ENCODE measurements at places on chromosomes 1 and 21.

DNA sequence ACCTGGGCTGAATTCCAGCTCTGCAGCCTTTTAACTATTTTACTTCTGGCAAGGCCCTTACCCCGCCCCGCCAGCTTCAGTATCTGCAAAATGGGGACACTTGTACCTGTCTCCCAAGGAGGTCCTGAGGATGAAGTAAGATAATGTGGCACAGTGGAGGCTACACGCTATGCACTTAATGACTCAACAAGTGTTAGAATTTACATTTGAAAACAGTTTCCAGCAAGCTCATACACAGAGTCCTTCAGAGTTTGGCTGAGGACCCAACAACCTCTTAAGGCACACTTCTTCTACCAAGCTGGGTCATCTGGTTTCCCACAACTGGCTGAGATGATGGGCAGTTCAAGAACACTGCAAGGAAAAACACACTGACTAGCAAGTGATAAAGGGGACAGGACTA is 30.2 kb upstream of the SLC22A15 start:
- DNase-seq = no peak

GRCh38 chr1:46413596-46413985 is 19.5 kb downstream of the FAAH start:
- no peak for DNase-seq

DNA sequence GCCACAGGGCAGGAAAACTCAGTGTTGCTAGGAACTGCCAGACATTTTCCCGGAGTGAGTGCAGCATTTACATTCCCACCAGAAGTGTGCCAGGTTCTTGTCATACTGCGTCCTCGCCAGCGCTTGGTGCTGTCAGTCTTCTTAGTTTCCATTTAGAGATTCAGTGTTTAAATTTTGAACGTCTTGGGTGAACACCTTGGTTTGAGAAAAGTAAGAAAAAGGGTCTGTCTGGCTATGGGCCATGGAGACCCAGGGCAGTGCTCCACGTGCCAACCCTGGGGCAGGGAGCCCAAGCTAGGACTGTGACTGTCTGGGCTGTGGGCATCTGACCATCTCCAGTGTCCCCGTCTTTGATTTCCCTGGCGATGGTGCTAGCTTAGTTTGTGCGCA is 16.0 kb downstream of the IBA57 start:
- no peak for DNase-seq

GRCh38 chr1:31007462-31007991 is 58.0 kb downstream of the PUM1 start:
- no peak for DNase-seq

DNA sequence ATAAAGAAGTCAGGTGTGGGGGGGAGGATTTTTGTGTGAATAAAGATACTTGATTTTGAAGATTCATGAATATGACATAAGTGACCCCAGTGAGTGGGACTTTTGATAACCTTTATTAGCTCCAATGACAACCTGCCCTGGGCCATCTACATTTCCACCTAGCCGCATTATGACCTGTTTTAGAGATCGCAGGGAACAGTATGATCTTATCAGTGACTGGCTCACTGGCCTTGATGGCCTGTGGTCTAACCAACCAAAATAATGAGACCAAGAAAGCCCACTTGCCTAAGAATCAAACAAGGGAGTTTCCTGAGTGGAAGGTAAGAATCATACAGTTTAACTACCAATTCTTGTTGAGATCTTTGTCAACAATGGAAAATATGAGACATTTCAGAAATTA is 1.8 kb downstream of the ELAPOR1 start:
- no peak for DNase-seq

DNA sequence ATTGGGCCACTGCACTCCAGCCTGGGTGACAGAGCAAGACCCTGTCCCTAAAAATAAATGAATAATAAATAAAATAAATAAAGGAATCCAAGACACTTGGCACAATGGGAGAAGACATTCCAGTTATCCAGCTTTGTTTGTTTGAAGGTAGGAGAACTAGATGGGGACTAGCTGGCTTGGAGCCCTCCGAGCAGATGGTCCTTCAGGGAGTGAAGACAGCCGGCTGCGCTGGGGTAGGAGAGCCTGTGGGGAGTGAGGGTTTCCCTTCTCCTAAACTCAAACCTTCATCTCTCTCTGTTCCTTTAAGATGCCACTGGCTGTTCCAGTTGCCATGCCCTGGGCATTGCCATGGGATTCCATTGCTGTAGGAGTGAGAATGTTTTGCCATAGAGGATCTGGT is 120.6 kb downstream of the NAV1 start:
- DNase-seq = no peak

DNA sequence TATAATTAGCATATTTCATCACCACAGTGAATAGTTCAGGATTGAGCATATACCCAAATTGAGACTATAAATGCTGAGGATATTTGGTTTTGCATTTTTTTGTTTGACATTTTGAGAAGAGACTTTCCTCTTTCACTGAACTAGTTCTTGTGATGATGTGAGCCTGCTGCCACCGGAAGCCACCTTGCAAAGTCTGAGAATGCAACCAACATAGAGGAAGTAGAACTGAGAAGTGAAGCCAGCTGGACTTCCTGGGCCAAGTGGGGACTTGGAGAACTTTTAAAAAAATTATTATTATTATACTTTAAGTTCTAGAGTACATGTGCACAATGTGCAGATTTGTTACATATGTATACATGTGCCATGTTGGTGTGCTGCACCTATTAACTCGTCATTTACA is 102.3 kb downstream of the RPE65 start:
- DNase-seq = no peak

DNA sequence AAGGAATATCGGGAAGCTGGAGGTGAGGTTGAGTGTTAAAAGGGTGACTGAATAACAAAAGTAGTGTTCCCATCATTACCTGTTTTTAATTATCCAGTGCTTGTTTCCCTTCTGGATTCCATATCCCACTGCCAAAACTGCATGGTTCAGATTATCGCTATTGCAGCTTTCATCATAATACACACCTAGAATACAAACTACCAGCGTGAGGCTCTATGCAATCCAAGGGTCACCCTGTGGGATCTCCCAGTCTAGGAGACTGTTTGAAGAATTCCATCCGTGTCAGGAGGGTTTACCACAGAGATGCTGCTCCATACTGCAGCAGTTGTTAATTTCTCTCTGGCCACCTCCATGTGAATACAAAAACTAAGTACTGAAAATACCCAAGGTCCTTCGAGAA is 9.0 kb downstream of the CTSK start:
- no peak for DNase-seq

- no peak for DNase-seq
Measured at GRCh38 chr1:59498640-59499039, 201.7 kb downstream of the FGGY start.

GRCh38 chr1:102578804-102579203 is 529.5 kb downstream of the COL11A1 start:
- DNase-seq = no peak

DNA sequence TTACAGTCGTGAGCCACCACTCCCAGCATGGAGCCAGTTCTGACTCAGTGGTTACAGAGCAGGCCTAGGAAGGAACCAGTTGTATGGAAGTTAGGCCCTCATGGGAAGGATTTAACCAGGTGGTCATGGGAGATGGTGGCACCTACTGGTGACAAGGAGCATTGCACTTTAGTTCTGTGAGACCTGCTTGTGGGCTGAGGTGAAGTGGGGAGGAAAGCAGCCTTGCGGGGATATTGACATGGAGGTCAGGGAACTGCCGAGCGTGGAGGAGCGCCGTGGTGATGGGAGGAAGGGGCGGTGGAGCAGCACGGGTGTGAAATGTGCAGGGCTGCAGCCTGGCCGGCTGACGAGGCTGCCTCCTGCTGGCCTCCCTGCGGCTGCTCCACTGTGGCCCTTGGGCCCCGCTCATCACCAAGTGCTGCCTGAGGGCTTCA is 100.4 kb downstream of the GALNT2 start:
- peak; percentile 23 for DNase-seq

DNA sequence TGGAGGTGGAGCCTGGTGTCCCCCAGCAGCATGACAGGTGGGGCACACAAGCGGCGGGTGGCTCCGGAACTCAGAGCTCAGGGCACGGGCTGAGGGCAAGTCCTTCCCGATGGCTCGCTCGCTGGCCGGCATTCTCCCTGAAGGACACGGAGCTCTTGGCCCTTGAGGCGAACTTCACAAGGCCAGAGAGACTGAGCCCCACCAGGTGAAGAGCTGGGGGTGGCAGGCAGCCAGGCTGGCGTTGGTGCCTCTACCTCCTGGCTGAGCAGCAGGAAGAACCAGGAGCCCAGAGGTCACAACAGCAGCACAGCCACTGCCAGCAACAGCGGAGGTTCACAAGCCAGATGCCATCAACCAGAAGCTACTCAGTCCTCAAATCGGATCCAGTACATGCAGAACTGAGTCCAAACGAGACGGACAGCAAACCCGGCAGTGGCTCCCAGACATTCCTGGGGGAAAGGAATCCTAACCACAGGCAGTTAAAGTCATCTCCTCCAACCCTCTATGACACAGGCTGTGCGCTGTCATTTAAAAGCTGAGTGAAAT is 54.1 kb downstream of the NPHP4 start:
- DNase-seq = no peak

DNA sequence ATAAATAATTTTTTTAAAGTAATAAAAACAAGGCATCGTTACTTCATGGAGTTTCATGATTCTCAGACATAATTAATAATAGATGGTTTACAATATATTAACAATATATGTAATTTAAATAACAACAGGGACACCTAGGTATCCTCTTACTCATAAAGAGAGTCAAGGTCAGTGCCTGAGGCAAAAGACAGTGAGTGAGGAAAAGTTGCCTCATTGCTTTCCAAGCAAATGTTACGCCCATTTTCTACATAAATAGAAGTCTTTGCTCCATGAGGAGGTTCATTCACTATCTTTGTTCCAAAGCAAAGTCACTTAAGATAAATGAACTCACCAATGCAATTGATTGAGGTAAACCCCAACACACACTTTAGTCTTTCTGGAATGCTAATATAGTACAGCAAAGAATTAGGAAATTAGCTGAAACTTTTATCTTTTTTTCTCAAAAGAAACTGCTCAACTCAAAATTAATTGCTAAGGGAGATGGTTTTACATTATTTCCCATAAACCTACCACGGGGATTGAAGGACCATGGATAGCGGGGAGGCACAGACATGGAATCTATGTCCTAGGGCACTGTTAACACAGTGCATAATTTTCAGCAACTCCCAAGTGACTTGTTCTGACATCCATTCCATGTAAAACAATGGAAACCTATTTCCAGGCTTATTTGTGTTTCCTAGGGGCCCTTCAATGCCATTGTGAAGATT is 19.6 kb downstream of the BCL9 start:
- DNase-seq = no peak

- DNase-seq = no peak
Measured at GRCh38 chr1:39996396-39997004, 41.6 kb downstream of the MFSD2A start.

DNA sequence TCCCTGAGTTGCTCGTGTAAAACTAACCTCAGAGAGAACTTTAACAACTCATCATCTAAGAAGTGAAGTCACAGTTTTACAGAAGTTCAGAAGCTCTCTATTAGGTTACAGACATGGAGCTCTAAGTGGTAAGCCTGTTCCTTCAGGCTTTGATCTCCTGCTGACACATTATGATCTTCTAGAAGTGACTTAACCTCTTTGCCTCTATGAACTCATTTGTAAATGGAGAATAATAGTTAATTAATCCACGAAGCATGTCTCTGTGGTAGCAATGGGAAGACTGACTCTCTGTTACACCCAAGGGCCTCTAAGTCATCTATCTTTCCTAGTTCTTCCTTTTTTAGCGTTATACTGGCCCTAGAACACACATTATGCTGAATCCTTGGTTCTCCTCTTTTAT is 157.9 kb upstream of the NRIP1 start:
- DNase-seq = no peak

DNA sequence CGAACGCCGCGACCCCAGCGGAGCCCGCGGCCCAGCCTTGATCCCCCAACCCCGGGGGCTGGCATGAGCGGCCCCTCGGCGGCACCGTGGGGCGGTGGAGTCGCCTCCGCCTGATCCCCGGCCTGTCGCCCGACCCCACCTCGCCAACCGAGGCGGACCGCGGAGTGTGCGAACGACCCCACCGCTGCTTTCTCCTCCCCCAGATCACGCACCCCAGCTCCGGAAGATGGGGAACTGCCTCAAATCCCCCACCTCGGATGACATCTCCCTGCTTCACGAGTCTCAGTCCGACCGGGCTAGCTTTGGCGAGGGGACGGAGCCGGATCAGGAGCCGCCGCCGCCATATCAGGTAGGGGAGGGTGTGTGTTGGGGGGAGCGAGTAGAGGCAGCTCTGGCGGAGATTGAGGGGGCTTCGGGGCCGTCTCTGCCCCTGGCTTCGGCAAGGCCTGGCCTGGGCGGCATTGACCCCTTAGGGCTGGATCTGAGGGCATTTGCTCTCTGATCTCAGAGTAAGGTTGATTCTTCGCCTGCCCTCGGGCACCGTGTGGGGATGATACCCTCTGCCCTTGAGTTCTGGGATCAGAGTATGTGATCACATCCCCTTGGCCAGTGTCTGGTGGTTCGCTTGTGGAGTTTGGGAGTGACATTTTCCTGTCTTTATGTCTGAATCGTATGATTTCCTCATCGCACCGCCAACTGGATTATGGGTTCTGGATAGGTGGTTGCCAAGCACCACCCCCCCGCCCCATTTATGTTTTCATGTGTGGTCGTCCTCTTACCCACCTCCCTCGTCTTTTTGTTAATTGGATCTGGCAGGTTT is 668 bp downstream of the RNF11 start:
- DNase-seq = peak; percentile 40

DNA sequence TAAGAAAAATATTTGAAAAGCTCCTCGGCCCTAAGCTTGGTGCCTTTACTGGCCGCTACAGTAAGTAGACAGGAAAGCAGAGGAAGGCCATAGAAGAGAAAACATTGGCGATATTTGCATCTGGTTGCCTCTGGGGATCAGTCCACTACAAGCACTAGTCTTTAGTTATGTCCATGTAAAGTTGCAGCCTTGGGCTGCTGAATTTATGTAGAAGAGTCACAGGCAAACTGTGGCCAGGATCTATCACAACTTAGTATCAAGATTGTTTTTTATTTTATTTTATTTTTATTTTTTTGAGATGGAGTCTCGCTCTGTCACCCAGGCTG is 228.7 kb upstream of the CAMK1G start:
- no peak for DNase-seq

DNA sequence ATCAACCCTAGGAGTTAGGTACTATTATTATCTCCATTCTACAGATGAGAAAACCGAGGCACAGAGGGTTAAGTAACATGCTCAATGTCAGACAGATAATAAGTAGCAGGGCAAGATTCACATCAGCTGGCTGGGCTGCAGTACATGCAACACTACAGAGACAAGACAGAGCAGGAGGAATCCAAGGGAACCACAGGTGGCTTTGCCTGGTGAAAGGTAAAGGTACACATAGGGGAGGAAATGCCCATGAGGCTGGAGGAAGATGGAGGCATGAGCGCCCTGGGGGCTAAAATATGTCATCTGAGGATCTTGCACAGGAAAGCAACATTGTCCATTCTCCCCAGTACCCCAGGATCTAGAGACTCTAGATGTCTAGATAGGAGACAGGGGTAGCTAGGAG is 8.4 kb downstream of the ZBTB21 start:
- no peak for DNase-seq

GRCh38 chr1:198696211-198696610 is 57.4 kb downstream of the PTPRC start:
- no peak for DNase-seq

- DNase-seq = no peak
Measured at GRCh38 chr1:116434849-116435248, 61.8 kb downstream of the ATP1A1 start.

Data from stimulated activated CD4-positive, alpha-beta T cell treated with anti-CD3 and anti-CD28 coated beads, Interleukin-4, amount 100 ng/mL, for 1 hour (primary cell).